Stimulated activated CD4-positive, alpha-beta T cell treated with anti-CD3 and anti-CD28 coated beads, Interleukin-12 subunit alpha, Interleukin-12 subunit beta, amount 100 ng/mL, for 48 hours (primary cell): ENCODE measurements at places on chromosomes 1 and 21.

GRCh38 chr1:200359610-200360163 is 50.1 kb downstream of the ZNF281 start:
- no peak for DNase-seq

GRCh38 chr1:7497107-7497637 is 273.9 kb upstream of the VAMP3 start:
- DNase-seq, result no peak

GRCh38 chr1:116768416-116769103 is 14.3 kb downstream of the CD2 start:
- no peak for DNase-seq

GRCh38 chr1:66999640-67000400 is 54.1 kb downstream of the SLC35D1 start:
- DNase-seq, result no peak

DNA sequence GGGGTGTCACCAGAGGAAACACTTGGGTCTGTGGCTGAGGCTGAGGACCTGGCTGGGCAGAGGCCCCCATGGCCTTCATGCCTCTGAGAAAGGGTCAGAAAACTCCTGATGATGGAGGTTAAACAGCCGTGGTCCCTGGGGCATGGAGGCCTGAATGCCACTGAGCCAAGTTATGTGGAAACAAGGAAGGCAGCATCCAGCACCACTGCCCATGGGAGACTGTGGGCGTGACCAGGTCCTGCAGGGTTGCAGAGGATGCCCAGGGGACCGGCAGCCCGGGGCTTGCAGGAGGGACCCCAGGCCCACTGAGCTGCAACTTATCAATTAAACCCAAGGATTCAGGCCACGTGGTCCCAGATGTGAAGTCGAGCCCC is 18.9 kb upstream of the COL6A2 start:
- DNase-seq, result no peak

- DNase-seq, result no peak
Measured at GRCh38 chr1:82299056-82299455, 498.3 kb downstream of the ADGRL2 start.

- DNase-seq, result no peak
Measured at GRCh38 chr1:19317126-19317910, 5.2 kb downstream of the SLC66A1 start.

DNA sequence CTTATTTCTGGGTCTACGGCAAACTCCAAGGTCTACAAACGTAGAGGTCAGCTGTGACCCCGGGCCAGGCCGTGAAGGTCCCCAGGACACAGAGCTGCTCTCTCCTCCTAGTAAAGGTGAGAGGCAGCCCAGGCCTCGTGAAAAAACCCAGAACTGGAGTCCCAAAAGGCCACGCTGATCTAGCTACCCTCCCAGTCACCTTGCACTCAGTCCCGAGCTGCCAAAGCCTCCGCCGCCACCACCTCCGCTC is 125 bp downstream of the ATP5PF start:
- DNase-seq, result no peak

DNA sequence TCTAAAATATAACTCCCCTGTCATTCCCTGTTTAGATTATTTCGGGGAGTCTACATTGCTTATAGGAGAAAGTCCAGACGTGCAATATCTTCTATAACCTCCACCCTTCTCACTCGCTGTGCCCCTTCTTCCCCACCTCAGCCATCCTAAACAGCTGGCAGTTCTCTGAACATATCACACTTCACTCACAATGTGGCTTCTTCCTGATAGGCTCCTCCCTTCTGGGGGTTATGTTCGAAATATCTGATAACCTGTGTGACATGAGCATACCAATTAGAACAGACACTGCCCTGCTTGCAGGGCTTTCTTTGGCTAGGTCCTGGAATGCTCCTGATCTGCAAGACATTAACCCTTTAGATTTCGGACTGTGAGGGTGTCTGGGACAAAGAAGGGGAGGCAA is 274.6 kb downstream of the NFIA start:
- DNase-seq, result no peak

DNA sequence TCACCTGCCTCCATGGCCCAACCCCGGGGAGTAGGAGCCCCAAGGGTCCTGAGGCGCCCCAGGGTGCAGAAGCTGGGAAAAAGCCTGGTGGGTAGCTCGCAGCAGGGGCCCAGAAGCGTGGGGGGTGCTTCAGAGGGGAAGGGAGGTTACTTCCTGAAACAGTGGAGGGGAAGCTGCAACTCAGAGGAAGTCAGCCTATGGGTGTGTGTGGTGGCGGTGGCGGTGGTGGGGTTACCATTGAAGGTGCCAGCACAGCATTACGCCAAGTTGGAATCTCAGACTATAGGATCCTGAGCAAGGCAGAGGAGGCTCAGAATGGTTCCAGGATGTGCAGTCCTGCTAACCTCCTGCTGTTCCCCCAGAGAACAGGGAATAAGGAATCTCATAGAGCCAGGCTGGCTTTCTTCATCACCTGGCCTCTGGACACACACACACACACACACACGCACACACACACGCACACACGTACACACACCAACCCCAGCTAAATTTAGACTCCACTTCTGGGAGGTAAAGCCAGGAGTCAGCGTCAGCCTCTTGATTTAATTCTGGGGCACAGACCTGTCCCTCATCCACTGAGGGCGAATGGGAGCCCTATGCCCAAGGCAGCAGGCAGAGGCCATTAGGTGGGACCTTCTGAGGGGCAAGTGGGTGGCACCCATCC is 1.3 kb downstream of the DENND4B start:
- DNase-seq, result peak; percentile 61

GRCh38 chr21:22223385-22223784 is 1225.2 kb downstream of the NCAM2 start:
- DNase-seq, result no peak

DNA sequence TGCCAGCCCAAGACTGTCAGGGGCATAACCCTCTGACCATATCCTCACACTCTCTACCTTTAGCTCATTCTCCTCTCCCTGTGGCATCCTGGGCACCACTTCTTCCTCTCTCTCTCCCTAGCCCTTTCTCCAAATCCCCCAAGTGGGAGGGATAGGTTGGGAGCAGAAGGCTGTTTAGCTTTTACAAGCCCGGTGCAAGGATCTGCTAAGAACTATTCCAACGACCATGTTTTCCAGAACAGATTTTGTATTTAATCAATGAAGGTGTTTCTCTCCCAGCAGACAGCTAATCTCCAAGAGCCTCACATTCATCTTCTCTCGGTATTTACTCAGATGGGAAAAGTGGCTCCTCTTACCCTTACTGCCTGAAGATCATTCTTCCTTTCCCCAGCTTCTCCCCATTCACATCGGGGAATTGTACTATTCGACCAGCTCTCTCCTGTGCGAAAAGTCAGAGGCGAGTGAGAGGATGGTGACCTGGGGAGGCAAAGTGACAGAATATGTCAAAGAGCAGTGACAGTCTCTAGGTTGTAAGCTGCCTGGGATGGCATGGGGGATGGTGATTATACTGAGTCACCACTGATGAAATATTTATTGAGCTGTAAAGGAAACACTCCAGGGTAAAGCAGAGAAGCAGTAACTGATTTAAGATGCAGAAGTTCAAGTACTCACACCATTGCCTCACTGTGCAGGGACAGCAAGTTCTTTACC is 47.0 kb upstream of the RBM15 start:
- DNase-seq, result no peak

GRCh38 chr1:181936269-181936668 is 125.2 kb downstream of the ZNF648 start:
- peak; percentile 2 for DNase-seq

DNA sequence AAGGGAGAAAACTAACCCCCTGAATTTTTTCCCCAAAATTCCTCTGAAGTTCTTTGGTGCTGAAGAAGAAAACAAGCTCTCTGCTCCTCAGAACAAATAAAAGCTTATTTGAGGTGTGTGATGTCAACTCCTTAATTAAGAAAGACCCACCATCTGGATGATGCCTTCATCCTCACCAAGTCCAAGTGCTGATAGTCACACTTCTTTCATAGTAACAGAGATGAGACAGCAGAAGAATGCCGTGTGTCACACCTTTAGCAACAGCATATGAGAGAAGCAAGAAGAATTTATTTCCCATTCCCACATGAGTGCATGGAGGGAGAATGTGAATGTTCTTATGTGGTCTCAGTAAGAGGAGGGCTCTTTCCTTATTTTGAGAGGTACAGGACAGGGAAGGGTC is 91.2 kb downstream of the TGFB2 start:
- DNase-seq, result no peak

DNA sequence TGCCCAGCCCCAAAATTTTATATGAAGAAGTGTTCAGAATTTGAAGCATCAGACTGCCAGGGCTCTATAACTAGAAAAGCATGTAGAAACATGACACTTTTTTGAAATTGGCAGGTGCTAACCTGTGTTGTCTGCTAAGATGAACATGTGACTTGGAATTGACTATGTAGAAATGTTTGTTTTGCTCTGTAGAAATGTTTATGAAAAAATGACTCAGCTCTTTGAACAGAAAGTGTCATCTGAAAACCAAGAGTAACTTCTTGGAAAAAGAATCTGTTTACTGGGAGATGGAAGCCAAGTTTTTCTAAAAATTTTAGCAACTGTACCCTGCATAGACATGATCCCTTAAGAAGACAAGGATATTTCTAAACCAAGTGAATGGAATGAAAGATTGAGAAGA is 59.2 kb downstream of the LHX9 start:
- no peak for DNase-seq

GRCh38 chr1:118186026-118186425 is 998 bp upstream of the SPAG17 start:
- no peak for DNase-seq

- DNase-seq, result no peak
Measured at GRCh38 chr1:186930238-186930637, 101.5 kb downstream of the PLA2G4A start.

- no peak for DNase-seq
Measured at GRCh38 chr1:97599447-97599846, 321.4 kb downstream of the DPYD start.

DNA sequence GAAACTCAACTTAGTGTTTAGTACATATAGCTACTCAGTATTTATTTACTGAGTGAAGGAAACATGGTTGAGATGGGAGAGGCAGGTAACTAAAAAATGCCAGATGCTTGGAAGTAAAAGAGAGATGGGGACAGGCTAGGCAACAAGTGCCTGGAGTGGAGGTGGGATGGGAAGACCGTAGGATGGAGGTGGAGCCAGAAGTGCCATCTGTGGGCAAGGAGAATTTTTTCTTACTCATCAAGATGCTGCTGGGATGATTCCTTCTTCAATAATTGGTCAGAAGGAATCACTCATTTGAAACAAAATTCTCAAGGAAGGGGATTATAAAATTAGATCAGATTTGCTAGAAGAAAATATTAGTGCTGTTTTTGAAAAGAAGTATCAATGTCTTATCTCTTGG is 72.9 kb downstream of the IFI44 start:
- no peak for DNase-seq

- no peak for DNase-seq
Measured at GRCh38 chr1:50970509-50970887, 453 bp downstream of the CDKN2C start.

DNA sequence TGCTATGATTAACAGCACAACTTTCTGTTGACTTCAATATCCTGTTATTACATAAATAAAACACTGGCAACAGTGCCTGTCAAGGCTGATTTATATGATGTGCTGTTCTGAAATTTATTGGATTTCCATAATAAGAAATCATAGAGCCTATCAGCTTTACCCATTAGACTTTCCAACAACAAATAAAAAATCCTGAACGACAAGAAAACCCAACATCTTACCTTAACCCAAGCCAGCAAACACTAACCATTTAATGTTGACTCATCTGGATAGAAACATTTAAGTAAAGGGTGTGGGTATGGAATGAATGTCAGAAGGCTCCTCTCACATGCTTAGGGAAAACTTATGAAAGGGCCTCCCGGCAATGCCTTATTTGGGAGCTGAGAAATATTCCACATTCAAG is 165.1 kb downstream of the SLC45A1 start:
- DNase-seq, result no peak

GRCh38 chr21:39029086-39029755 is 154.0 kb downstream of the PSMG1 start:
- no peak for DNase-seq

DNA sequence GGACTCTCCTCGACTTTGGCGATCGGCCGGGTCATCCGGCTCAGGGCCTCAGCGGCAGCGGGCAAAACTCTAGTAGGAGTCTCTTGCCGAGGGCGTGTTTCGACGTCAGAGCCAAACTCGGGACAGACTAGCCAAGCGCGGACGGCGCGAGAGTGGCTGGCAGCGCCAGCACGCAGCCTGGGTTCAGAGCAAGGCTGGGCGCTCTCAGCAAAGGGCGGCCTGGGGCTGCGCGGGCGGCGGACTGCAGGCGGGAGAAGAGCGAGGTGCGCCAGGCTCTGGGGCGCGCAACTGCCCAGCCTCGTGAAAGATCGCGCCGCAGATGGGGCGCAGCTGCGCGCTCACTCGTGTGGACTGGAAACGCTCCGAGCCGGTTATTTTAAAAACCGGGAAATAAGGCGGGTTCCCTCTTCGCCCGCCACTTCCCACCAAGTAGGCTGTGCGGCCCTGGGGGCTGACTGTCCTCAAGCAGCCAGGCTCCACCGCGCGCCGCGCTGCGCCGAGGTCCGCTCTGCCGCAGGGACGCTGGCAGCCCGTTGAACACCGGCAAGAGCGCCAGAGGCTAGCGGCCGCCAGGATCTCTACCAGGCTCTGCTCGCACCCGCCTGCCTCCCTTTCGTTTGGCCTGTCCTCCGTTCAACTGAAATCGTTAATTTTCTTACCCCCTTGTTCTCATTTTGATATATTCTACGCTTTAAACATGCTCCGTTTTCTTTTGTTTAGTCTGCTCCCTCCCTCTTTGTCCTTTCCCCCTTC is 2.4 kb downstream of the ALX3 start:
- DNase-seq, result no peak

GRCh38 chr1:105874621-105875020 is 1181.9 kb upstream of the PRMT6 start:
- DNase-seq, result no peak

DNA sequence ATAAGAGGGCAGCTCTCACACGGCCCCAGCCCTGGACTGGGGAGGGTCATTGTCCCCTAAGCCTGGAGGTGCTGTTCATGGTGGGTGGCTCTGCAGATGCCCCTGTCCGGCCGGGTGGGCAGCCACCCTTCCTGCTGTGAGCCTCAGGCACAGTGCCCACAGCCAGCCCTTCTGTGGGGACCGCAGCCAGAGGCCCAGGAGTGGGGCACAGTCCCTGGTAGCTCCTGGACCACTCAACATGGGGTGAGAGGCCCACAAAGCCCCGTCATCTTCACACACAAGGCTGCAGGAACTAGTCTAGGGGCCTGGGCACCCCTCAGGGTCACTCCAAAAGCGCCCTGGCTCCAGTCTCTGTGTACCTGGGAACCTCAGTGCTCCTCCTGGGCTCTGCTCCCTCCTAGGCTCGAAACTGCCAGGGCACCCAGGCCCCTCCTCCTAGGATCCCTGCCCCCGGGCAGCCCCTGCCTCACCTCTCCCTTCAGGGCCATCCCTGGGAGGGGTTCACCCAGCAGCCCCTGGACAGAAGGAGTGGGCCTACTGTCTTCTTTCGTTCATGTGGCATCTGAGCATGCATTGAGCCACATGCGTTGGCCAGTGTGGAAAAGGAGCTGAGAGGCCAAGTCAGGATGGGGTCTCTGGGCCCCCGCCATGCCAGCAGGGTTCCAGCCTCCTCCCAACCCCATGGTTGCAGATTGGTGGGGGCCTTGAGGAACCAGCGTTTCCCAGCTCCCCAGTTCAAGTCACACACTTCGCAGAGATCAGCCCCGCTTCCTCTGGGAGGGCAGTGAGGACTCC is 43.0 kb downstream of the WNT9A start:
- no peak for DNase-seq
